ENCODE measurements at places on chromosomes 12 and 14. TPM values are rescaled to one million over a fixed set of nuclear protein-coding genes. Genes with fewer than 3 reads are reported as not detected.

Gene OTOGL
- 0.14 TPM for total RNA-seq

Gene DTX1
- not detected for total RNA-seq

Gene ENDOU
- not detected for total RNA-seq

Gene ACOT6
- total RNA-seq: not detected

Gene SPTB
- total RNA-seq: 0.14 TPM

Gene OTX2
- not detected for total RNA-seq

Gene BLTP3B
- total RNA-seq: 38.4 TPM
